ENCODE measurements at places on chromosomes 3 and 15.
A peak's percentile ranks its signal among the peaks of the same experiment; 100 is the strongest.

DNA sequence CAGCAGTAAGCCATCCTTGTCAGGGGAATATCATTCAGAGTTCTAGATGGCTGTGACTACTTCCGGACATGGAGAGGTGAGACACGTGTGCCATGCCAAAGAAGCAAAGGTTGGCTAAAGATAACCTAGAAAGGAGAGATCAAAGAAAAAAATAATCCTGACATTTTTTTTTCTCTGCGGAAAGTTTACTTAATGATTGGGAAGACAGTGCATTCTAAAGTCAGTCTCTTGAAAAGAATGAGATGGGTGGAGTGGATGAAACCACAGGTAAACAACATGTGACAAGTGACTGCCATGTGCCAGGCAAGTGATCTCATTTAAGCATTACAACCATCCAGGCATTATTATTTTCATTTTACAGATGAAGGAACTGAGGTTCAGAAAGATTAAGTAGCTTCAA is 436.6 kb downstream of the SOX2 start:
- no peak for DNase-seq

DNA sequence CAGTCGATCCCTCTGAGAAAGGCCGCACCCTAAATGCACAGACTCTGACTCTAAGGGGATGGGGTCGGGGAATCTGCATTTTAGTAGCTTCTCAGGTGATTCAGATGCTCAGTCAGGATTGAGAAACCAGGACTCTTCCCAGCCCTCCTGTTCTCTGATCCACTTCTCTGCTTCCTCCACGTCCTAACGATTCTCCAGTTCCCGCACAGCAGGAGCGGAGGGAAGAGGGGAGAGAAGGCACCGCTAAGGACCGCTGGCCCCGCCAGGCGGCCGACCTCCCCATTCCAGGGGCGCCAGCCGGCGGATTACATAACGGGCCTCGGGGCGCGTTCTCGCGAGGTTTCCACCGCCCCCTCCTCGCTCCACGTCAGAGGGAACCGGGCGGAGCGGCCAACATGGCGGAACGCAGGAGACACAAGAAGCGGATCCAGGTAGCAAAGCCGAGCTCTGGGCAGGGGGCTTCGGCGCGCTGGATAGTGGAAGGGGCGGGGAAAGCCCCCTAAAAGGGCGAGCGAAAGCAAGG is at the start of gene SEC62:
Gene SEC62 (plus strand): TSS at position 380 of the 523 bp plus-strand sequence. CDS start 16 bp downstream, at position 396.
- DNase-seq: peak; percentile 97

GRCh38 chr3:115727135-115727534 is 103.8 kb downstream of the GAP43 start:
- no peak for DNase-seq

- DNase-seq: no peak
Observed at GRCh38 chr3:141737678-141738021, 448 bp upstream of the RNF7 start.

DNA sequence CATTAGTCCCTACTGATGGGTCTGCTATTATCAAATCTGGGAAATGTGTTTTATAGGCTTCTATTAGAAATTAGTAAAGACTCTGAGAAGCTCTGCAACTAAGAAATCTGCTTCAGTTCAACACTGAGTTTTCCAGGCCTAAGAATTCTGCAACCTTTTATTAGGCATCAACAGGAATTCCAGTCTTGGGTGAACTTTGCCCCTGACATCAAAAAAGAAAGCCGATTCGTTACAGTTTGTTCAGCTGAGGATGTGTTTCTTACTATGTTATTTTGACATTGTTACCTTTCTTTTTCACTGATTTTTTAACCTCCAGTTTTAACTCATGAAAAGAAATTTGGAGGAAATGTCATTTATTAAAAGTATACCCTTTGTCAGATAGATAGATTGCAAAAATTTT is 131.5 kb upstream of the KCNH8 start:
- no peak for DNase-seq

DNA sequence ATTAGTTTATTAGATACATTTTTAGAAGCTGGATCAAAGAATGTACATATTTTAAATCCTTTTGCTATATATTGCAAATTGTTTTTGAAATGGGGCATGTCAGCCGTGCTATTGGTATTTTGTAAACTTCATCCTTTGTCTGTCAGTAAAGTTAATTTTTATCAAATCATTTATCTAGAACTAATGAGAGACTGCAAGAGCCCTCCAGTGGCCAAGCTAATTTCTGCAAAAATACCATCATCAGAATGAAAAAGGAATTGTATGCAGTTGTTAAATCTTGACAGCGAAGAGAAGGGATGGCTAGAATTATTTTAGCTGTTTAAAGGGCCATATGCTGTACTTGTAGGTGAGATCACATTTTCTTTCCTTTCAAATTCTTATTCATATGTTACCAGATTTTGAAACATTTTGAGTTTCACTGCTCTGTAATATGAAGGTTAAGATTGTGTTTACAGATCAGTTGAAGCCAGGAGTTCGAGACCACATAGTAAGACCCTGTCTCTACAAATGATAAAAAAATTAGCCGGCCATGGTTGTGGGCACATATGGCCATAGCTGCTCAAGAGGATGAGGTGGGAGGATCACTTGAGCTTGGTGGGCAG is 8.1 kb upstream of the CLDN11 start:
- peak; percentile 48 for DNase-seq

DNA sequence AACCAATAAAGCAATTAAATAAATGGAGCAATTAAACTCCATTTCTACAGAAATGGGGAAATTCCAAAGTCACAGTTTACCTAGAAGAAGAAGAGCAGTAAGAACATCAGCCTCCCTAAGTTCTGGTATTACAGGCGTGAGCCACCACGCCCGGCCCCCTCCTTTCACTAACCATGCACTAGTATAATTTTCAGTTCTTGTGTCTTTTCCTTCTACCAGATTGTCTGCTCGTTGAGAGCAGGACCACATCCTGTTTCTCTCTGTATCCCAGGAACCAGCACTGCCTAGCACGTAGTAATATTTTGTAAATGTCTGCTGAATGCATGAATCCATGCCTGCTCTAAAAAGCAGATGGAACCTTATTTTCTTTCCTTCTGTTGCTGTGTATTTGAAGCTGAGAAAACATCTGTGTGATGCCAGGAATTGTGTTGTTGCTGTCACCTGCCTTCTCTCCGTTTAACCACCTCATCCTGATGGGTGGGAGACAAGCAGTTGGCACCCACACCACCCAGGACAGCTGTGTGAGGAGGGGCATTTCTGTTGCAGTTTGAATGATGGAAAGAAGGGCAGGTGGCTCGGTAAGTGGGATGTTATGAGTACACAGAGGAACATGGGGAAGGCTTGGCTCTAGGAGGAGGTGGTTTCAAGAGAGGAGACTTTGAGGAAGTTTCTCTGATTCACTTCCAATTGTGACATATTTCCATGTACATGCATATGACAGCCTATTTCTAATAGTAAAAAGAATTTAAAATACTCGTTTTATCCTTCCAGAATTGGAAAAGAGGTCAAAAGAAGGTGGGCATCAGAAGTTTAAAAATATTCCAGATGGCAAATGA is 30.1 kb downstream of the PXYLP1 start:
- DNase-seq: no peak

DNA sequence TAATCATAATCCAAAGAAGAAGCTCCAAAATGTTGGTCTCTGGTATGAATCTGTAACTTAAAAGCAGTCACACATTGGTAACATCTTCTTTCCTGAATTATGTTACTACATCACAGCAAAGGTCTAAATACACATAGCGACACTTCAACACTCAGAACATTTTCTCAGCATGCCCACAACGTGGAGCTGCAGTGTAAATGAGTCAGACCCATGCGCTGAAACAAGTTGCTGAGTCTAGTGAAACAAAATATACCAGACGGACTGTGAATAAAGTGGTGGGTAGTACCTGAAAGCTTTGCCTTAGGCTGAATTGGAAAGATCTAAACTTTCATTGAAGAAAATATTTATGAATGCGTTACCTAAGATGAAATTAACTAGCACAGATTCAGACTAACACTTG is 33.2 kb upstream of the GOLGA8B start:
- DNase-seq: peak; percentile 14

DNA sequence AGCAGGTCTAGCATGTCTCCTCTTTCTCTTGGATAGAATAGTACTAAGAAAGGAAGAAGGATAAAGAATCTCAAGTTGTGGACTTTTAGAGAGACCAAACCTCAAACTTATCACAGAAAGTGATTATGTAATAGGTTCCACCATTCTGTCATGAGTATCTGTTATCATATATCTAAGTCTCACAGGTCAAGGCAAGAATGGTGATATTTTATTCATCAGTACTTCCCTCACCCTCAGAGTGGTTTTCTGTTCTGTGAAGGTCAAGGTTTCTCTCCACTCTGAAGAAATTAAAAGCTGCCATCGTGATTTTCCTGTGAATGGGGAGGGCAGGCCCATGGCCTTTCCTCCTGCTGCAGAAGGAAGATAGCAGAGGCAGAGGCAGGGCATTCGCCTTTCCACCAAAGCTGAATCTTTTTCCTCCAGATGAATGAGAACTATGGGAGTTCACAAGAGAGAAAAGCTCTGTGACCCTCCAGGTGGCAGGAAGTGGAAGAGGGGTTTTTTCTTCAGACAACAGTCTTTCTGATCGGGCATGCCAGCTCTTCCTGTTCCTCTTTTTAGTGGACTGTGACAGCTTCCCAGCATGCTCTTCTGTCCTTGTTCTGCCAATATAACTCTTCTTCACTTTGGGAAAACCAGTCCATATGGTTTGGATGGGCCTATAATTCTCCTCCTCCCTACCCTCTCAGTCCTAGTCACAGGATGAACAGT is 37.1 kb upstream of the CCK start:
- DNase-seq: peak; percentile 55

- no peak for DNase-seq
Observed at GRCh38 chr3:50885070-50885850, 210.5 kb downstream of the DOCK3 start.

GRCh38 chr15:42584031-42584765 is 8.8 kb downstream of the STARD9 start:
- no peak for DNase-seq

DNA sequence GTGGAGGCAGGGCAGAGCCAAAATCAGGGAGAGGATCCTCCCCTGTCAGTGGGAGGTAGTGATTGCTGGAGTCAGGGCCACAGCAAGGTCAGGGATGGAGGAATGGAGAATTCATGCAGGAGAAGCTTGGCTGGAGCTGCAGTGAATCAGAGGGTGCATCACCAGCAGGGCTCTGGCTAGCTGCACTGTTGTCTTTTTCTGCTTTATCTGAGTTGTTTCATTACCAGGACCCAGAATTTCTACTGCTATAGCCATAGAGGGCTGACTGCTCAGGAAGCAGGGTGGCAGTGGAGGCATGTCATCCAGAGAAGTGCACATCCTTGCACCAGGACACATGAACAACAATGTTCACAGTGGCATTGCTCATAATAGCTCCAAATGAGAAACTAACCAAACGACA is 113.5 kb upstream of the GALNT15 start:
- DNase-seq: no peak

DNA sequence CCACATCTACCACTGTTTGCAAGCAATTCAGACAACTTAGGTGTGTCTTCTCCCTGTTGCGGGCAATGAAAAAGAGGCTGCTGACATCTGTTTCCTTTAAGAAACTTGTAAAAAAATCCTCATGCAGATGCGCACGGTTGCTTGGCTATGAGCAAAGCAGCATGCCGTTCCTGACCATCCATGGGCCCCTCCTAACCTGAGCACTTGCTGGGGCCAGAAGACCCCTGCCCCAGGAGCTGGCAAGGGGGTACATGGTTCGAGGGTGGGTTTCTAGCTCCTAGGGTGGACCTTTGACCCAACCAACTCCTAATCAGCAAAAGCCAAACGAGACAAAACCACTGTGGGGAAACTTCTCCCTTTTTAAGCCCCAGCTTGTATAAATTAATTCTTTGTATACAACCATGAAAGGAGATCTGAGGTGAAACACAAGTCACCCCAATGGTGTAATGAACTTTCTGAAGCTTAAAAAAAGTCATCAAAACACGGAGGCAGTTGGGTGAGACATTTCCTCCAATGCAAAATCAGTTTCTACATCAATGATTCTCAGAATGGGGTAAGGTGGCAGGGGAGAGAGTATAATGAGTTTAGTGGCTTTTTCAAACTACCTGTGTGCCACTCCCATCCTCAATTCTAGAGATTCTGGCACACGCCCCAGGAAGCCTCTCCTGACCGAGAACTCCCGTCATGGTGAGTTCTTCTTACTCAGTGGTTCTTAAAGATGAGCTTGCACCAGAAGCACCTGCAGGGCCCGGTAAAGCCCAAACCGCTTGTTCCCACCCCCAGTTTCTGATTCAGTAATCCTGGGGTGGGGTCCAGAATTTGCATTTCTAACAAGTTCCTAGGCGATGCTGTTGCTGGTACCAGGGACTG is 44.1 kb downstream of the CPN2 start:
- peak; percentile 85 for DNase-seq

GRCh38 chr15:48963524-48964113 is at the start of gene SHC4:
TSS of gene SHC4 (minus strand) at chr15:48963919. CDS start at chr15:48963015, 904 bp downstream.
- DNase-seq: peak; percentile 53

DNA sequence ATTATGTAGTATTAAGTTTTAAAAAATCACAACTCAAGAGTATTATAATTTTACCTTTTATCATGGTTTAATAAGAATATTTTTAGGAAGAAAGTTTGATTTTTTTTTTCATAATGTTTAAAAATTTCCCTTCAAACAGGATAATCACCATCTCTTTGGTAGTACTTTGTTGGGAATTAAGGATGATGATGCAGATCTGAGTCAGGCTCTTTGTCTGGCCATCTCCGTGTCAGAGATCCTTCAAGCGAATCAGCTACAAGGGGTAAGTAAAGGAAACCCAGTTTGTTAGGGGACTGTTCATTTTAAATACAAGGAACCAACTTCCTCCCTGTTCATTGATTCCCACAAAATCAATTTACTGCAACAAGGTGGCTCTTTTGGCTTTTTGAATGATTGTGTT is 36.8 kb upstream of the NIT2 start:
- DNase-seq: no peak

- no peak for DNase-seq
Observed at GRCh38 chr3:128929364-128929763, 49.9 kb downstream of the ACAD9 start.

- DNase-seq: no peak
Observed at GRCh38 chr3:12489832-12490231, 5.6 kb downstream of the TSEN2 start.

DNA sequence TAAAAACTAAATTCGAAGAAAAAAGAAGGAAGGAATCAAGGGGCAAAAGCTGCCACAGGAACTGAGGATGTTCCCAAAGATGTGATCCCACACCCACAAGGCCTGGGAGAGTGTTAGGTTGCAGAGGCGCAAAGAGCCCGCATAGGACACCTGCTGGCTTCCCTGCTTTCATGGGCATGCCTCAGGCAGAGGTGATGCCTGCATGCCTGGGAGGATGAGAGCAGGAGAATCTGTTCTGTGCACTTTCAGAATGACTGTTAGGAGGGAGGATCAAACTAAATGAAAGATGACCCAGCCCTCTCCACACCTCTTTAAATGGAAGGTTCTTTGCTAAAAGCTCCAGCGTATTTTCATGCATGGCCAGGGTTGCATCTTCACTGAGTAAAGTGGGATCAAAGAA is 162.4 kb downstream of the PLCL2 start:
- DNase-seq: peak; percentile 57

DNA sequence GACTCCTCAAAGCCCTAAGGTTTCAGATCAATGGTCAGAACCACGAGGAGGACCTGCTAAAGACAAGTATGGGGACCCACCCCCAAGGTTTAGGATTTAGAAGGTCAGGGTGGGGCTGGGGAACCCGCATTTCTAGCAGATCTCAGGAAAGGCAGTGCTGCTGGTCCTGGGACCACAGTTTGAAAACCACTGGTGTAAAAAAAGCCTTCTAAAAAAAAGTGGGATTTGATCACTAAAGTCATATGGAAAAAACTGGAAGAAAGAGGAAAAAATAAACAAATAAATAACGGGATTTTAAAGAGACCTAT is 832 bp downstream of the SLC41A3 start:
- DNase-seq: no peak
